GM12878 (cell line): ENCODE measurements at places on chromosomes 4 and X.

DNA sequence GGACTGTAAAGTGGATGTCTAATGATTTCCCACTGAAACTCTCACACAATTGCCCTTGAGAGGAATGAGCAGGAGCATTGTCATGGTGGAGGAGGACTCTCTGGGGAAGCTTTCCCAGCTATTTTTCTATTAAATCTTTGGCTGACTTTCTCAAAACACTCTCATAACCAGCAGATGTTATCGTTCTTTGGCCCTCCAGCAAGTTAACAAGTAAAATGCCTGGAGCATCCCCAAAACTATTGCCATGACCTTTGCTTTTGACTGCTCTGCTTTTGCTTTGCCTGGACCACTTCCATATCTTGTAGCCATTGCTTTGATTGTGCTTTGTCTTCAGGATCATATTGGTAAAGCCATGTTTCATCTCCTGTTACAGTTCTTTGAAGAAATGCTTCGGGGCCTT, 120.2 kb upstream of the PDE5A start:
- DNase-seq, result no peak

DNA sequence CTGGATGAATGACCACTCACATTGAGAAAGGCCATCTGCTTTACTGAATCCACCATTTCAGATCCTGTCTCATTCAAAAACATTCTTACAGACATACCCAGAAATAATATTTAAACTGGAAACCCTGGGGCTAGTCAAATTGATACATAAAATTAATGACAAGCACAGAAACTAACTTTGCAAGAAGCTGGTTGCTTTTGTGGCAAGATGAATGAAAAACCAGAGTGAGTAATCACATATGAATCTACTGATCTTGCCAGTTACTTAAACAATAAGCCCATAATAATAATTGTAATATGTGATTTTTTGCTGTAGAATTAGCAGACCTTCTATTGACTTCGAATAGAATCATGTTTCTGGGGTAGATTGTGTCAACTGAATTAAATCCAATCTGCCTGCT, 235.1 kb downstream of the PPARGC1A start:
- DNase-seq, result no peak

GRCh38 chr4:84164201-84164600, 334.9 kb downstream of the NKX6-1 start:
- DNase-seq, result no peak

GRCh38 chr4:123640271-123640670, 243.7 kb downstream of the SPRY1 start:
- DNase-seq, result no peak

DNA sequence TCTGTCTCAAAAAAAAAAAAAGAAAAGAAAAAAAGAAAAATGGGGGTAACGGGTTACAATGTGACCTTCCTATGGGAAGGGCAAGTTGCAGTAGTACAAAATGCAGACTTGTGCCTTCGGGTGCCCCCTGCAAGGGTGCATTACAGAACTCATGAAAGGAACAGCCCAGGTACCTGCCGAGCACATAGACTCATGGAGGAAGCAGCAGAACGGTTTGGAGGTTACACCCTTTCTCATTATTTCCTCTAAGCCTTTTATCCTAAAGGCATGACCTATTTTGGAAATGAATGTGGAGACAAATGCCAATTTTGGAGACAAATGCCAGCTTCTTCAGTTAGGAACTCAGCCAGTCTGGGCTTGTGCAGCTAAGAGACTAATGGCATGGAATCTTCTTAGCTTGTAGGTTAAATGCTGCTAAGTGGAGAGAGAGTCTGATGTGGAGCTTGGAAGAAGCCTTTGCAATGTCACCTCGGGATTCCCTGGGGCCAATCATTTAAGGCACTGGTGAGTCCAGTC, 44.1 kb upstream of the PRKX start:
- no peak for DNase-seq

DNA sequence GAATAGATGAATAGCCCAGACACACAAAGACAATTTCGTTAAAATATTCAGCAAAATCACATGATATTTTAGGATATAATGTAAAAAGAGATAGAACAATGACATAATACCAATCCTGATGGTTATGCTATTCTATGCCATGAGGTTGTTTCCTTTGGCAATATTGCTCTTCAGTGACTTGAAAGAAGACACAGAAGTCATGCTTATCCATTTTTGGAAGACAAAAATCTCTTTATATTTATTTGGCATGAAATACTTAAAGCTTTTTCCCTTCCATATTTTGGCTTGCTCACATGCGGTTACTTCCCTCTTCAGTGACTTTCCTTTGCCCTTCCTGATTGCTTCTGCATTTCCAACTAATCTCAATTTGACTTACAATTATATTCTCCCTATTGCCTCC, 314.8 kb downstream of the IQCM start:
- DNase-seq, result no peak

DNA sequence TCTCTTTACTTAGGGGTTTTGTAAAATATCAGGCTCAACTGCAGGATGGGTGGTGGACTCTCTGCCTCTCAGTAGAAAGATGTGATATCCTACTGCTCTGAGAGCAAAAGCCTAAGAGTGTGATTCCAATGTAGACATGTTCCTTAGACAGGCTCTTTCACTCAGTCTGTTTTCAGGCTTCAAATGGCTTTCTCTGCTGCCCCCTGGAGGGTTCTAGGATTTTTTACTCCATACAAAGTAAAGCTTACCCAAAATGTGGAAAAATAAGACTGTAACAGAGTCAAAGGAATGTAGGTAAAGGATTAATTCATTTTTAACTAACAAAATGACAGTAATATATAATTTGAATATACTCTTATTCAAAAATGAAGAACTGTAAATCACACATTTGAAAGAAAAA, 32.1 kb downstream of the ZGRF1 start:
- peak; percentile 3 for DNase-seq

DNA sequence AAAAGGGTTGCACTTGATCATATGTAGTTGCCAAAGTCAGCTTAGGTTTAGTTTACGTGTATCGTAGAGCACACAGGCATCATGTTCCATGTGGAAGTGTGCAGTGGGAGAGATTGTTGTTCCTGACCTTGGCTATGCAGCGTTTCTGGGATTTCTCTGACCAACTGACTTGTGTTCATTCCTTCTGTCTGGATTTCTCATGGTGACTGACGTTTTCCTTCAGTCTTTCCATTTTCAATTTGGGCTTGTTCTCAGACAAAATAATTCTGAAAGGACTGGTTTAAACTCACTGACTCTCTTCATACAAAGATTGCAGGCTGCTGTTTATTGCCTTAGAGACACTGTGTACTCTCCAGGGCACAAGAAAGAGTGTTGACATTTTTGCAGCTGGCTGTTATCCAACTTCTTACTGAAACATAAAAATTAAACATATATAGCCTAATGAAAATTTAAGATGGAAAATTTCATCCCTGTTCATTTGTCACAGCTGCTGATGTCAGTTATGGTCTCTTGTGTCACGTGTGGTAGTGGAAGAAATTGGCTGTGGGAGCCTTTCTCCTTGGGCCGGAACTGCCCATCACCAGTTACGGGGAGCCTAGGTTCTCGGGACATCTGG, 95.4 kb downstream of the TNIP2 start:
- DNase-seq, result no peak

- DNase-seq, result no peak
These were observed 2.6 kb downstream of the TIFA start for GRCh38 chr4:112282860-112283667.

GRCh38 chr4:140019619-140020347, 134.2 kb downstream of the MAML3 start:
- no peak for DNase-seq
